Thoracic aorta (tissue), 2 donors: ENCODE measurements at places on chromosomes 6 and 20.
A peak's percentile ranks its signal among the peaks of the same experiment; 100 is the strongest.

GRCh38 chr6:106739387-106739786, 110.0 kb downstream of the QRSL1 start:
- DNase-seq = peak; percentile 53

DNA sequence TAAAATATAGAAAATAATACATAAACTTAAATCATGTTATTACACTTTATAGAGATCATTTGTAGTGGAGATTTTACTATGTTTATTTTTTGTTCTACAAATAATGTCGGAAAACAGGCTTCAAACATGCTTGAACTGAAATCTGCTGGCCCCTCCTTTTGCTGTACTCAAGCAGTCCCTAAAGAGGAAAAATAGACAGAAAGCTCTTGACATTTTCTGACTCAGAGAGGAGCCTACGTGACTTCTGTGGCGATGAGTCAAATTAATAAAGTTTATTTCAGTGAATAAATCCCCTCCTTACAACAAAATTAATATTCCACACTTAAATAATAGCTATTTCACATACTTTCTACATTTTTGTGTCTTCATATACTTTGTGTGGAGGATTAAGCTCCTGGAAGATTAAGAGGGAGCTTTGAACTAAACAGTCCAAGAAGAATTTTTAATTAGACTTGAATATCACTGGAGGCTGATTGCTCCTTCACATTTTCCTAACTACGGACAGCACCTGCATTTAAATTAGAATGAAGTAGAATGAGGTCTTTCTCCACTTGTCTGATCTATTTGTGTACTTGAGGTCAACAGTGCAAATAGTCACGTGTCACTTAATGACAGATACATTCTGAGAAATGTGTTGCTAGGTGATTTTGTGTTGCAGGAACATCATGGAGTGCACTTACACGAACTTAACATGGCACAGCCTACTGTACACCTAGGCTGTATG, 1.7 kb upstream of the TREM1 start:
- DNase-seq = no peak

DNA sequence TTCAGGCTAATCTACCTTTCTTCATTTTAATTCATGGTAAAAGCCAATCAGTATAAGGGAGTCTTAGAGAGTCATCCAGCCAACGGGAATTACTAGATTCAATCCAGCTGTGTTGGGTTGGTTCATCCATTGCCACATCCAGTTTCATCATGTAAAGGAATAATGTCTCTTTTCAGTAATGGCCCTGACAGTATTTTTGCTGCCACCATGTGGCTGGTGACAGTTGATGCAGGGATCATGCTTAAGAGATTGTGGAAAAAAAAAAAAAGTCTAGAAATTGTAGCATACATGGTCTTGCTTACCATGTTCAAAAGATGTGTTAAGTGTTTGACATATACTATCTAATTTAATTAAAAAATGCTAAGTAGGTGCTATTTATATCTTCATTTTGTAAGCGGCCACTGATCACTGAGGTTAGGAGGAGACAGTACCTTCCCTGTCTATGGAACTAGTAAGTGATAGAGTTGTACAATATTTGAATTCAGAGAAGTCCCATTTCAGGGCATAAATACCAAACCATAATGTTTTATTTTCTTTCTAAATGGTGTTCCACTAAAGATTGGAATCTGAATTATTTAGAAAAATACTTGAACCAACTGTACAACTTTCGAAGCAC, 135.9 kb downstream of the KHDRBS2 start:
- no peak for DNase-seq

DNA sequence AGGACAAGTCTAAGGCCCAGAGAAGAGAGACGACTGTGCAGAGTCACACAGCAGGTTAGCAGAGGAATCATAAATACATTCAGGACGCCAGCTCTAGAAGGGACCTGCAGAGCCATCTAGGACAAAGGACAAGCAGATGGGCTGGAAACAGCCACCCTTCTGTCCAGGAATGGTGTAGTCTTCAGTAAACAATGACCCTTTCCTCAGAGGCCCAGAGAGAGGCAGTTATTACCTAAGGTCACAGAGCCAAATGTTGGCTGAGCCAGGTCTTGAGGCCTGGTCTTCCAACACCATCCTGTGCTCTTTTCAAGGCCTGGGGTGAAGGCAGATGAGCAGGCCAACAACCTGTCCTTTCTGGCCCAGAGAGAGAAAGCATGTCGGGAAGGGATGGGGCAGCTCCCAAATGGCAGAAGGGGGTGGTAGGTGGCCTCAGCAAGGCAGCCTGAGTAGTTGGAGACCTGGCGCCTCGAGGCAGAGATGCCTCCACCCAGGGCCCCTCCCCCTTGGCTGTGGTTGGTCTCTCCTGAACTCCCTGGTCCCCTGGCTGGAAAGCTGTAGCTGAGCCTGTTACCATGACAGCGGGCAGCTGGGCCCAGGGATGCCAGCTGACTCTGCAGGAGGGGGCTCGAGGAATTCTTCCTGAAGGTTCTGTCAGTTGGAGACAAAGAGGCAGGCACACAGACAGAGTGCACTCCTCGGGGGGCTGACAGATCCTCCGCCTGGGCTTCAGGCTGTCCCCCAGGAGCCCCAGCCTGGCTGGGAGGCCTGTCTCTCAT, 24.8 kb downstream of the EPB41L1 start:
- DNase-seq = no peak
